Ureter (tissue), 1 donor: ENCODE measurements at places on chromosomes 5 and 9.

GRCh38 chr5:103120607-103121200 is 603 bp downstream of the PPIP5K2 start:
- DNase-seq, result no peak

- DNase-seq, result no peak
Measured at GRCh38 chr9:107740088-107740980, 250.8 kb upstream of the KLF4 start.

DNA sequence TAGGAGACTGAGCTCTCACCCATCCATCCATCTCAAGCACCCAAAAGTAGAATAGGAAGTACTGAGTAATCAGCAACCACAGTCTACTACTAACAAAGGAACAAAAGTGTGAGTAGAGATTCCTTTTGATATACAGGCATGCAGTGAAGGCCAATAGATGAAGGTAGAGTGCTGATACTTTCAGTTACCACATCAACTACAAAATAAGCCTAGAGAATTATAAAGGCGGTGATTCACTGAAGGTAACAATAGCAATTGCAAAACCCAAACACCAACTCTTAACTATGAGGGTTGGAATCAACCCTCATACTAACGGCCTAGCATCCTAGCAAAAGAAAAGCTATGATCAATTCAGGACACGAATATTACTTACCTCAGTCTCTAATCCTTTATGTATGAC is 992.6 kb downstream of the DNAH5 start:
- DNase-seq, result no peak

- DNase-seq, result no peak
Measured at GRCh38 chr9:77864211-77864889, 167.3 kb downstream of the GNAQ start.

DNA sequence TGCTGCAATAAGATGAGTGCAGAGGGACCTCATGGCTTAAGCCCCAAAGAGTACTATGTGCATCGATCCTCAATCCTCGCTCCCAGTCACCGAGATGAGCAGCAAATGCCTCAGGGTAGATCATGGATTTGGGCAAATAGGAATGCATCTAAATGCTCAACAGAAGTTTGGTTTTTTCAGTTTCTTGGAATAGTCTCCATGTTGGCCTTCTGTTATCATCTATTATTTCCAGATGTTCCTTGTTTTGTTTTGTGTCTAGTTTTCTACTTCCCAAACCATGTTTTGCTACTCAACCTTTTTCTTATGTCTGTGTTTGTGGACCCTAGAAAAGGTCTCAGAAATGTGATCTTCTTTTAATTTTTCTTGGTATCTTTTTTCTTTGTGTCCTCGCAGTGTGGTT is 43.5 kb upstream of the RASGRF2 start:
- no peak for DNase-seq

- DNase-seq, result no peak
Measured at GRCh38 chr5:38341641-38342040, 83.3 kb downstream of the EGFLAM start.

GRCh38 chr9:127503947-127504886 is 52.9 kb downstream of the LRSAM1 start:
- peak; percentile 87 for DNase-seq

DNA sequence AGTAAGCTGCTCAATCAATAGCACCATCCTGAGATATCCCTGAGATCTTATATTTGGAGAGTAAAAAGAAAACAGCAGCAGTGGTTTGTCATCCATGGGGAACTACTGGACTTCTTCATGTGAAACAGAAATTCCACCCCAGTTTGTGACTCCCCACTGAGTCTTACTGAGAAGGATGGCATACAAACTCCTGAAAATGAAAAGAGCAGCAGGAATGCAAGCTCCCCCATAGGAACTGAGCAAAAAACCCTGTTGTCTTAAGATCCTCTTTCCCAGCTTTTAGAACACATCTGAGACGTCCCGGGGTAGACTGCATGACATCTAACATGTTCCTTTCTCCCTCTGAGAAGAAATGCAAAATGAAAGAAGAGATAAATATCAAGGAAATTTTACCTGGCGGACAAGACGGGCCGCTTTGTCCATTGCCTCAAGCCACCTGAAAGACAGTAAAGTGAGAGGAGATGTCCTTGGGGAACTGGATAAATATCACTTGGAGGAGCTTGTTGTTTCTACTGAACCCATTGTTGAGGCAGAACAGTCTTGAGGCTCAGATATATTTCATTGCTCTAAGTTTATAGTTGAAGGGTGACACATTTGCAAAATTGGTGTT is 117.1 kb downstream of the NUDT12 start:
- no peak for DNase-seq

DNA sequence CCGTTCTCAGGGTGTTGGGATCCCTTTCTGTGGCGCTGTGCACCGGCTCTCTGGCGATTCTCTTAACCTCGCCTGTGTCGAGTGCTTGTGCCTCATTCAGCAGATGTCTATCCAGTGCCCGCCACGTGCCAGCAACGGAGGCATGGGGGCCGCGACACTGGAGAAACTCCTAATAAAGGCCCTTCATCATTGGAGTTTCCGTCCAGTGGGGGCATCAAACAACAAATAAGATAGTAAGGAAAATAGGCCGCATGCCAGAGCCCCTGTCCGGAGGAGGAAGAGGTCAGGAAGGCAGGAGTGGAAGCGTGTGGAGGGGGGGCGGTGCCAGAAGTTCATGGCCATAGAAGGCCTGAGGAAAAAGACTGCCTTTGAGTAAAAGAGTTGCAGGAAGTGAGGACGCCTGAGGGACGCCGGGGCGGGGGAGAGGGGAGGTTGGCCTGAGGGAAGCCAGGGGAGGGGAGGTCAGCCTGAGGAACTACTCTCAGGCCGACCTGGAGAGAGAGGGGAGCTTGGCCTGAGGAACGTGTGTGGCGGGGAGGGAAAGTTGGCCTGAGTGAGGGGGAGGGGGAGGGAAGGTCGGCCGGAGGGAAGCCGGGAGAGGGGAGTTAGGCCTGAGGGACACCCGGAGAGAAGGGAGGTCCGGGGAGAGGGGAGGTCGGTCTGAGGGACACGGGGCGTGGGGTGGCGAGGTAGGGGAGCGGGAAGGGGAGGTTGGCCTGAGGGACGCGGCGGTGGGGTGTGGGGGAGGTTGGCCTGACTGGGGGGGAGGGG is 82.2 kb downstream of the CACNA1B start:
- DNase-seq, result no peak

DNA sequence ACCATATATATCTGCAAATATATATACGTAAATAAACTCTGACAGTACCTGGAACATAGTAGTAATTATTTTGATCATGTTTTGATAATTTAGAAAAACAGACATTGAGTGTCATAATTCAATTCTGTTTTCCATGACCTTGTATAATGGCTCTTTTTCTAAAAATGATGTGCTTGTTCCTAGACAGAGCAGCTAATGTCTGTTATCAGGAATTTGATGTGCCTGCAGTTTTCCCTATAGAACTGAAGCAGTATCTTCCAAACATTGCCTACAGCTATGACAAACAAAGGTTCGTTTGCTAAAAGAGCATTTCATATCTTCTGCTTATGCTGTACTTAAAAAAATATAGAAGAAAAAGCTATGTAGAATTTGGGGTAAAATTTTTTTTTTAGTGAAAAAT is 5.3 kb downstream of the SETD9 start:
- DNase-seq, result no peak

DNA sequence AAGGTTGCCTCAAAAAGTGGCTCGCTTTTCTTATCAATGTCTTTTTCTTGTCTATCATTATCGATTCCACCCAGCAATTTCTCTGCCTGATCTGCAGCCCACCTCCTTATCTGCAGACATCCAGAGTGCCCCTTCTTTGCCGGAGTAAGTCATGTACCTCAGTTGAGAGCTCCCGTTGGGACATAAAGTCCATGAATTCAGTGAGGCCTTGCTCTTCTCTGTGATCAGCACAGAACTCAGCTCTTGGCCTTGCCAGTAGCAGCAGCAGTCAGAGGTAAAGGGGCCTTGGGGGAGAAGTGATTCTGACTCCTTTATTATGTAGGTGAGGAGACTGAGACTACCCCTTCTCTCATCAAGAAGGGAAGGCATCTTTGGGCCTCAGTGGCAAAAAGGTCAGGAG is 24.9 kb upstream of the DCAF12 start:
- no peak for DNase-seq

DNA sequence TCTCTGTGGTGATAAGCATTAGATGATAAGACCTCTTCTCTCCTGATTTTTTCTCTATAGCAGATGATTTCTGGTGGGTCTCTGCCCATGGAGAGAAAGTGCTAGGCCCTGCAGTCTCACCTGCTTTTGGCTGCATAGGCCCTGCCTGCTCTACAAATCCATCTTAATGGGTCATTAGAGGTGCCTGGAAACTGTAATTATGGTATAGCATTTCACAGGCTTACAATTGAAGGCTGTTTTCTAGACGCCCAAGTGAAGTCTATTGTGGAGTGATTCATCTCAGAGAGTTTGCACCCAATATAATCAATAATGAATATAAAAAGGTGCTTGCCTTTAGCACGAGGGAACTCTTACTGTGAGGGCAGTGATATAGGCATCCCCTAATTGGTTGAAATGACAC is 33.8 kb downstream of the NEUROG1 start:
- no peak for DNase-seq

DNA sequence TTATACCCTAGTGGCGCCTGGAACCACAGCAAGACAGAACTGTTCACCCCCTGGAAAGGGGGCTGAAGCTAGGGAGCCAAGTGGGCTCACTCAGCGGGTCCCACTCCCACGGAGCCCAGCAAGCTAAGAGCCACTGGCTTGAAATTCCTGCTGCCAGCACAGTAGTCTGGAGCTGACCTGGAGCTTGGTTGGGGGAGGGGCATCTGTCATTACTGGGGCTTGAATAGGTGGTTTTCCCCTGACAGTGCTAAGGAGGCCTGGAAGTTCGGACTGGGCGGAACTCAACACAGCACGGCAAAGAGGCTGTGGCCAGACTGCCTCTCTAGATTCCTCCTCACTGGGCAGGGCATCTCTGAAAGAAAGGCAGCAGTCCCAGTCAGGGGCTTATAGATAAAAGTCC is 19.5 kb downstream of the BTNL3 start:
- DNase-seq, result no peak

DNA sequence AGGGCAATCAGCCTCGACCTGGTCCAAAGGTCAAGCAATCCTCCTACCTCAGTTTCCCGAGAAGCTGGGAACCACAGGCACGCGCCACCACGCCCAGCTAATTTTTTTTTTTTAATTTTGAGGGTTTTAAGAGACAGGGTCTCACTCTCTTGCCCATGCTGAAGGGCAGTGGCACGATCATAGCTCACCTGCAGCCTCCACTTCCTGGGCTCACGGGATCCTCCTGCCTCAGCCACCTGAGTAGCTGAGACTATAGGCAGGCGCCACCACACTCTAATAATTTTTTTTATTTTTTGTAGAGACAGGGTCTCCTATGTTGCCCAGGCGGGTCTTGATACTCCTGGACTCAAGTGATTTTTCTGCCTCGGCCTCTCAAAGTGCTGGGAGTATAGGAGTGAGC is 1.6 kb downstream of the UIMC1 start:
- DNase-seq, result no peak
